NCI-H446 treated with DMSO at 0.1 percent for 48 hours (cell line): ENCODE measurements at places on chromosomes 1 and 21.

DNA sequence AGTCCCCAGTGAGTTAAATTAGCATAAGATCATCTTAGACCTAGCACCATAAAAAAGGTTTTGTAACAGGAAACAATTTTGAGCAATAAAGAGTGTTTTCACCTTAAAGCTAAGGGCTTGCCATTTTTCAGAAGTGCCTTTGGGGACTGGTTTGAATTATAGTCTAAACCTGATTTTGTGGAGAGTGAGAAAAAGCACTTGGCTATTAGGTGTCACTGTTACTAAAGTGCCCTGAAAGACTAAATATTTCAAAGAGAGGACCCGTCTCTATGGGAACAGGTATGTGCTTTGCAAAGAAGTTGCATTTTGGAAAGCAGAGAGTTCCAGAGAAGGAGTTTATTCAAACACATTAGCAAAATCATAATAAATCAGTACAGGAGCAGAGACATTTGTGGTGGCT is 9.1 kb downstream of the NTNG1 start:
- DNase-seq = no peak

DNA sequence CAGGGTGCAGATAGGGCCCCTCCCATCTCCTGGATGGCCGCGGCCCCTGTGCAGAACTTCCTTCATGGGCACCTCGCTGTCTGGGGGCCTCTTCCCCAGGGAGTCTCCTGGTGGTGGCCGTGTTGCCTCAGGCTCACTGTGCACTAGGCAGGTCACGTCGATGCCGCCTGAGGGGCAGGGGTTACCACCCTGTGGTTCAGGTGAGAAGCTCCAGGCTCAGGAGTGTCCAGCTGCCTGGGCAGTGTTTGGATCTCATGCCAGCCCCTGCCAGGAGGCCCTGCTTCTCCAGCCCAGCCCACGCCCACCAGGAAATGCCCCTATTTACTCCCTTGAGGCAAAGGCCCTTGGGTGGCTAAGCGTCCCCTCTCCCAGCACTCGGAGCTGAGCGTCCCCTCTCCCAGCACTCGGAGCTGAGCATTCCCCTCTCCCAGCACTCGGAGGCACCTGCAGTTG is 2.1 kb downstream of the ITGB2 start:
- DNase-seq = no peak

DNA sequence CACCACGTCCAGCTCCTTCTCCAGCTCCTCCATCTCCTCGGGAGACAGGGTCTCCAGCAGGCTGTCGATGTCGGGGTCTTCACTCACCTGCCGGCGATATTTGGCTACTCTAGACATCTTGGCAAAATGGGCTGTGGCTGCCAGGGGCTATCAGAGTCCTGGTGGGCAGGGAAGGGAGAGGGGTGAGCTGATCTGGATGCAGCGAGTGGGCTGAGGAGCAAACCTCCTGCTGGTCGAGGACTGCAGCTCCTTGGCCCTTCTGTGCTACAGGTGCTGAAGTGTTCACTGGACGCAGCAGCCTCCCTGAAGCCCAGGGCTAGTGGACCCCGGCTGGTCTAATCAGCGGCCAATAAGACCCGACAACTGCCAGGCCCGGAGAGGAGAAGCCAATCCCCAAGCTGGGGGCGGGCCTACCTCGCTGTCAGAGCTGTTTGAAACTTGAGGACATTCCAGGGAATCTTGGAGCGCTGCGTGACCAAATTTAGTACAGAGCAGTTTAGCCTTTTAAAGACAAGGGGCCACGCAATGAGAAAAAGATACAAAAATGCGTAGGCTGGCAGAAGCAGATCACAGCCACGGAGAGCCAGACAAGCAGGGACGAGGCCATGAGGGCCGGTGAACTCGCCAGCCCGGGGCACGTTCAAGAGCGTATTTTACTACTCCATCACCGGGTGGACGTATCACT is at the start of gene LMOD1:
Gene LMOD1, minus strand, starts transcription at position 325 of the 685 bp plus-strand sequence. Its CDS starts 208 bp downstream, at position 117.
- no peak for DNase-seq

- no peak for DNase-seq
Observed at GRCh38 chr1:9389968-9390367, 97.3 kb downstream of the SPSB1 start.

DNA sequence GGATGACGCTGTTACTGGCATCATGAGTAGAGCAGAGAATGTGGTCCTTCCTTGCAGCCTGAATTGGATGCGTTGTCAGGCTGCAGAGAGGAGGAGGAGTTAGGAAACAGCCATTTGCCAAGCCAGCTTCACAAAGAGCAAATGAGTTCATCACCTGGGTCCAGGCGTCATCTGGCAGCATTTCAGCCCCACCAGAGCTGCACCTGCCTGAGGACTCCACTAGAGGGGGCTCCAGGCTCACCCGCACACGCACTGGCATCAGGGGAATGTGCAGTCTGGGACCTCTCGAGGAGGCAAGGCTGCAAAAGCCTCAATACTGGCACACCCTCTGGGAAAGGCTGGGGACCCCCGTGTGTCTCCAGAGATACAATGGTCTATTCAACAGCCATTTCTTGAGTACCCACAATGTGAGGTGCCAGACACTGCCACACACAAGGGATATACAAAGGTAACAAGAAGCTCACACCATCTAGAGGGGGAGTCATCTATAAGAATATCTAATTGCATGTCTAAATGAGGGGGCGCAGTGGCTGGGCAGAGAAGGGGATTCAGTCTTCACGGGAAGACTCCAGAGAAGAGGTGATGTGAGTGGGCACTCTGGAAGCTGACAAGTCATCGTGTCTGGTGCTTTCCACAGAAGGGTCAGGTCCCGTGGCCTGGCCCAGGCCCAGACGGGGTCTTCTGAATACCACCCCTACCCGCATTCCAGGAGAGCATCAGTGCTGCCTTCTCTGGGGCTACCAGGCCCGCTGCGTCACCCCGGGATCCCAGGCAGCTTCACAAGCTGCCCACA is 53.5 kb upstream of the CNTN2 start:
- DNase-seq = peak; percentile 74

GRCh38 chr1:177080564-177080963 is 83.9 kb downstream of the ASTN1 start:
- DNase-seq = no peak

DNA sequence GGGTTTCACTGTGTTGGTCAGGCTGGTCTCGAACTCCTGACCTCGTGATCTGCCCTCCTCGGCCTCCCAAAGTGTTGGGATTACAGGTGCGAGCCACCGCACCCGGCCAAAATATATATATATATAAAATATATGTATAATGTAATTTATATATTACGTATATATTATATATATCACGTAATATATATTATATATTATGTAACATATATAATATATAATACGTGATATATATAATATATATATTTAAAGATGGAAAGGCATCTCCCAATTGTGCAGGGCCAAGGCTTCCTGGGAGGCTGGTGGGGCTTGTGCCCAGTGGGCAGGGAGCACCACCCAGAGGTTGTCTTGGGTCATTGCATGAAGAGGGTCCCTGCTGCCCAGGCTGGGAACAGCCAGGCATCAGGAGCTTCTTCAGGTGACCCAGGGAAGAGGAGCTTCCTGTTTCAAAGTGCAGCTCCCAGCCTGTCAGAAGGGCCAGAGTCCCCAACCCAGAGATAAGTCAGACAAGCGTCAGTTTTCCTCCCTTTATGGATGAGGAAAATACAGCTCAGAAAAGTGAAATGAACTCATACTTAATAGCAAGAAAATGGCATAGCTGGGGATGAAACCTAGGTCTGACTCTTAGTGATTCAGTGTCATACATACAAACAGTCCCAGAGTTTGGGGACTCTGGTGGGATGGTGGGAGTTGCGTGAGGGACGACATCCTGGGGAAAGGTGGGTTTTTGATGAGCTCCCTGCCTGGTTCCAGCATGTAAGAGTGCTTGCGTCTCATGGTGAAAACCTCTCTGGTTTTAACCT is 12.0 kb downstream of the UBE2Q1 start:
- peak; percentile 6 for DNase-seq

DNA sequence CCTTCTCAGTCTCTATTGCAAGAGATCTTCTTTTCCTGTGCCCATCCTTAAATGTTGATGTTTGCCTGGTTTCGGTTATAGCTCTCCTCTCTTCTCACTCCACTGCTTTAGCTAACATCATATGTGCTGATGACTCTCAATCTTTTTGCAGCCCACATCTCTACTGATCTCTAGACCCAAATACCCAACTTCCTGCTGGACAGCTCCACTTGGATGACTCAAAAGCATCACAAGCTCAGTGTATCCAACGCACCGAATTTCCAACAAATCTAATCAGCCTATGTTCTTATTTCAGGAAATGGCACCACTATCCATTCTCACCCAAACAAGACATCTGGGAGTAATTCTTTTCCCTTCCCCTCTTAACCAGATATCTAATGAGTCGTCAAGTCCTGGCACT is 79.1 kb upstream of the ARTN start:
- DNase-seq = no peak

- DNase-seq = no peak
Observed at GRCh38 chr21:44611551-44611950, 328 bp upstream of the KRTAP10-8 start.

- peak; percentile 93 for DNase-seq
Observed at GRCh38 chr1:100528871-100529270, 9.1 kb upstream of the GPR88 start.

DNA sequence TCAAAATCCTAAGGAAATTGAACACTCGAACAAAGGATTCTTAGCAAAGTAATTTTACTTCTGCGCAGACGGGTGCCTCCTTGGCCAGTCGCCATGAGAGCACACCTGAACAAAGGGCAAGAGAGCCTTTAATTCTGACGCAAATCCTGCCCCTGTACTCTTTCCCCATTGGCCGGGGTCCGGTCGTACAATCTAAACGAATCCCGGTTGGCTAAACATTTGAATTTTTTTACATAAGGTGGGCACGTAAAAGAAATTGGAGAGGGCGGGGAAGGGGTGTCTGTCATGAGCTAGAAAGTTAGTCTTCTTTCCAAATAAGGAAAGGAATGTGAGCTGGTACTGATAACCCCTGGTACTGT is 8.2 kb upstream of the IL22RA1 start:
- DNase-seq = no peak

GRCh38 chr21:45138199-45139002 is 64.0 kb downstream of the ADARB1 start:
- no peak for DNase-seq

GRCh38 chr21:35021546-35021945 is 27.6 kb downstream of the RUNX1 start:
- no peak for DNase-seq

- DNase-seq = peak; percentile 72
Observed at GRCh38 chr1:185733818-185734735, at the start of gene HMCN1. Gene HMCN1, plus strand, starts transcription at chr1:185734391. Its CDS starts 389 bp downstream, at chr1:185734780.

DNA sequence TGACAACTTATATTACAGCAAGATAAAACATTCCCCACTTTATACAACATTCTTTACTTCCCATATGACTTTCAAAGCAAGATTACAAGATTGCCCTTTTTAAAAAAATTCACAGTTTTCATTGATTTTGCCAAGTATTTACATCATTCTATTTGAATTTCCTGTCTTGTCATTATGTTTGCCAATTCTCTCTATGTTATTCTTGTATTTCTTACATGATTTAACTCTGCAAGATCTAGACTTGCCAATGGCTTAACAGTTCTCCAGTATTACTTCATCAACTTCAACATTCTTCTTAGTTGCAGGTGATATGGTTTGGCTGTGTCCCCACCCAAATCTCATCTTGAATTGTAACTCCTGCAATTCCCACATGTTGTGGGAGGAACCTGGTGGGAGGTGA is 31.6 kb downstream of the FMO4 start:
- DNase-seq = no peak

GRCh38 chr1:25556791-25557476 is 13.5 kb downstream of the LDLRAP1 start:
- no peak for DNase-seq

DNA sequence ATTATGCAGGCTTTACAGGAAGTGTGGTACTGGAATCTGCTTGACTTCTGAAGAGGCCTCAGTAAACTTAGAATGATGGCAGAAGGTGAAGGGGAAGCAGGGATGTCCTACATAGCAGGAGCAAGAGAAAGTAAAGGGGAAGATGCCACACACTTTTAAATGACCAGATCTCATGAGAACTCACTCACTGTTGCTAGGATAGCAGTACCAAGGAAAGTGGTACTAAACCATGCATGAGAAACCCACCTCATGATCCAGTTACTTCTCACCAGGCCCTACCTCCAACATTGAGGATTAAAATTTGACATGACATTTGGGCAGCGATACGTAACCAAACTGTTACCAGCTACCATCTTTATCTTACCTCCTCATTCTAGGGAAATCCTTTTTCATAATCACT is 9.6 kb downstream of the DHX9 start:
- no peak for DNase-seq

DNA sequence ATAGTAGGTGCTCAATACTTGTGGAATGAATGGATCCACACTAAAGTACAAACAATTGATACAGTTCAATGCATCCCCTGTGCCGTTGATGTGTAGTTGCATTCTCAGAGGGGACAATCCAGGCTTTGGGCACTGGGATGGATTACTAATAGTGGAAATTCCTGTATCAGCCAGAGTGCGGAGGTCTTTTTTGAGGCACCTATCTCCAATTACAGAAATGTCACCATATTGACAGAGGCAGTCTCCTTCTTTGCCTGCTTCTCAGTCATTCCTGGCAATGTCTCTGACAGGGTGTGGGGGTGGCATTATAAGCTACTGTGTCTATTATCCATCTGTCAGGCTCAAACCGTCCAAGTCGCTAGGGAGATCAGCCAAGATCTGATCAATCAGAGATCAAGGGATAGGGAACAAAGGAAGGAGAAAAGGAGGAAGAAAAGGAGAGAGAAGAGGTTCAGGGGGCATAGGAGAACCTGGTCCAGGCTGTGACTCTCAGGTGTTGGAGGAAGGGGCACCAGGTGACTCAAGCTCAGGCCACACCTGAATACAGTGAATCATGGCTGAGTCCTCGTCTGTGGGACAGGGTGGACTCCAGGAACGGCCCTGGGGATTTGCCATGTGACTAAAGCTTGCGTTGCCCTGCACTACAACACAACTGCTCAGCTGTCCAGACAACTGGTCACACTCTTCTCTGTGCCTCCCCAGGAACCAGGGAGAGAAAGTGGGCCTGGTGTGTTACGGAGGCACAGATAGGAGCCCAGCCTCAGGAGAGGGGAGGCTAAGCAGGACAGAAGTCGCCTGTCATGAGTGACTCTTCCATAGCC is 3.4 kb upstream of the LAMB3 start:
- DNase-seq = peak; percentile 73

GRCh38 chr1:43648876-43649477 is 972 bp upstream of the KDM4A start:
- DNase-seq = no peak

DNA sequence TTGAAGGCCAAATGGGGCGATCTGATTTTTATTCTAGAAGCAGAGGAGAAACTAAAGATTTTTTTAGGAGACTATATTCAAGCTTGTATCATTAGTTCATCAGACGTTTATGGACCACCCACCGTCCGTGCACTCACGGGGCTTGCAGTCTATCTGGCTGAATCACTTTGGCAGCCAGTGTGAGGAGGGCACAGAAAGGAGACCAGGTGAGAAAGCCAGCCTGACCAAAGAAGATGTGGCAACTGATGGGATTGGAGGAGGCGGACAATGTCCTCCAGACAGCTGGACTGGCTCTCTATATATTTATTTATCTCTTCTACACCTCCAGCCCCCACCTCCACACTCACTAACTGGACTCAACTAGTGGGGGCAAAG is 822 bp upstream of the ELOVL1 start:
- no peak for DNase-seq
